ENCODE measurements at places on chromosomes 7 and 10.

DNA sequence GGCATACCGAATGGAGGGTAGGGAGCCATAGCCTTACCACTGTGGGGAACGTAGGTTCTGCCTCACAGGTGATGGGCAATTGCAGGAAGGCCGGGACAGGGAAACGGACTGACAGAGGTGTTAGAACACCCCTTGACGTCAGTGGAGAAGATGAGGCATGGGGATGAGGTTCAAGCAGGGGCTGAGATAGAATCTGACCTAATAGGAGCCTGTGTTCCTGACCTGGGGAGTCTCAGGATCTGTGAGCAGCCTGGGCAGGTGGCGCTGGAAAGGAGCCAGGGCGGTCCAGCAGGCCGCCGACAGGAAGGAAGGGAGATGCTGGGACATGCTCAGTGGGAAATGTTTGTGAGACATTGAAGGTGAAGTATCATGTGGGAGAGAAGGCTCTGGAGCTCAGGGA is 109.4 kb downstream of the WDFY4 start:
- no peak for DNase-seq

DNA sequence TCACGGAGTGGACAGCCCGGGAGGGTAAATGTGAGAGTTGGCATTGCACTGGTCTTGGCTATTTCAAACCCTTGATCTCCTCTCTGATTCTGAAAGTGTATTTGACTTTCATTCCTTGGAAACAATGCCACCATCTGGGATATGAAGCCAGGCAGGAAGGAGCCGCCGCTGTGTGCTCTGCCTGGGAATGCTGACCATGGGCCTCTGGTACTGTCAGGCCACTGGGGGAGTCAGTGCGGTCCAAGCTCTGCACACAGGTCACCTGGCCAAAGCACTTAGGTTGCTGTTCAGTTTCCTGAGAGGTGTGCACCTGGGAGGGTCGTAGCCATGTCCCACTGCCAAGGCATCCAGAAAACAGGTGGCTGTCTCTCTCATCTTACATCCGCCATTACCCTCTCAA is 68.5 kb upstream of the SHH start:
- DNase-seq = no peak

DNA sequence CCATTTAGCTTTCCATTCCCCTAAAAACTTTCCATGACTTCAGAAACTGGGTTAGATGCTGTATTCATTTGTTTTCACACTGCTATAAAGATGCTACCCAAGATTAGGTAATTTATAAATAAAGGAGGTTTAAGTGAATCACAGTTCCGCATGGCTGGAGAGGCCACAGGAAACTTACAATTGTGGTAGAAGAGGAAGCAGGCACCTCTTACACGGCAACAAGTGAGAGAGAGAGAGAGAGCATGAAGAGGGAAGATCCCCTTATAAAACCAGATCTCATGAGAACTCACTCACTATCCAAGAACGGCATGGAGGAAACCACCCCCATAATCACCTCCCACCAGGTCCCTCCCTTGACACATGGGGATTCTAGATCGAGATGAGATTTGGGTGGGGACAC is 336.8 kb downstream of the TFEC start:
- DNase-seq = no peak

- DNase-seq = no peak
These were observed 28.6 kb downstream of the REEP3 start for GRCh38 chr10:63549810-63550209.

DNA sequence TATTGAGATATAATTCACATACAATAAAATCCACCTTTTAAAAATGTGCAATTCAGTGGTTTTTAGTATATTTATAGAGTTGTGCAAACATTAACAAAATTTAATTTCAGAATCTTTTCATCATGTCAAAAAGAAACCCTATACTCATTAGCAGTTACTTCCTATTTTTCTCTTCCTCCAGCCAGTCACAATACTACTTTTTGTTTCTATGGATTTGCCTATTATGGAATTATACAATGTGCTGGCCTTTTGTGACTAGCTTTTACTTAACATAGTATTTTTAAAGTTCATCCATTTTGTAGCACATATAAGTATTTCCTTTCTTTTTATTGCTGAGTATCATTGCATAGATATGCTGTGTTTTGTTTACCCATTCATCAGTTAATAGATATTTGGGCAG is 199.9 kb upstream of the IMMP2L start:
- DNase-seq = no peak

DNA sequence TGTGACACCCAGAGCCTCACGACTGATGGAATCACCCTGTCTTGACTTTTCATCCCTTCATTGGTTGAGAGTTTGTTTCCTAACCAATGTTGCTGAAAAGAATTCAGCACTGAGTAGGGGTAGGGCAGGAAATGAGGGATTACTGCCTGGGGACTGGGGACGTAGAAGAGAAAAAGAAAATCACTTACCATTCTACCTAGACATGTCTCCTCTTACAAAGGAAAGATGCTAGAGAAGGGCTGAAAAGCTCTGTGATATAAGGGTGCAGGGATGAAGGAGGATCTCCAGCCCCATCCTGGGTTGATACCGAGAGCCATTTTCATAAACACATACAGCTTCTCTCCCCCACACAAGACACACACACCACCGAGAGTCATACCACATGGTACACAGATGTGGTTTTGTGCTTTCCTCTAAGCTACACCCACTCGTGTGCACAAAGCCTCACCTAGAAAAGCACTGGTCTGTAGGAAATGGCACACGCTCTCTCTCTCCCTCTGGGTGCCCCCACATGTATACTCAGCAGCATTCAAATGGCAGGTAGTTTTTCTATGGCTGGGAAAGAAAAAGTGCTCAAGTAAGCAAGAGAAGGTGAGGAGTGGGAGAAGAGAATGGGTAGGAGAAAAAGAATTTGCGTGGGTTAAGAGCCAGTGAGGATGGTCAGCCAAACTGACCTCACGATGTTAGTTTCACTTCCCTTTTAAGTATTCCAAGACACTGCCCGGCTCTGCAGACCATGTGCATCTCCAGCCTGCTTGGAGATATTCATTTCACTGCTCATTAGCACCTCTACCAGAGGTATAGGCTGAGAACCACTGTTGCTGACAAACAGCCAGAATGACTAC is 85.8 kb downstream of the CALD1 start:
- no peak for DNase-seq
